Activated CD8-positive, alpha-beta memory T cell treated with anti-CD3 and anti-CD28 coated beads, Interleukin-2, amount 10 ng/mL, durations not matched to agents 7 days and 5 days (primary cell): ENCODE measurements at places on chromosomes 1 and 21. TPM values are rescaled to one million over a fixed set of nuclear protein-coding genes. Genes with fewer than 3 reads are reported as not detected.

- DNase-seq = no peak
Measured at GRCh38 chr1:3611170-3612019, at the start of gene MEGF6. MEGF6 (minus strand) TSS chr1:3611508; CDS start chr1:3611268, 240 bp downstream.

- DNase-seq = no peak
Measured at GRCh38 chr1:15008783-15009729, 144.5 kb upstream of the TMEM51 start.

GRCh38 chr1:246184503-246184902 is 322.6 kb downstream of the SMYD3 start:
- DNase-seq = no peak

- no peak for DNase-seq
Measured at GRCh38 chr1:197355248-197355995, 87.4 kb downstream of the CRB1 start.

GRCh38 chr1:87170157-87170556 is 158.5 kb upstream of the LMO4 start:
- DNase-seq = no peak

DNA sequence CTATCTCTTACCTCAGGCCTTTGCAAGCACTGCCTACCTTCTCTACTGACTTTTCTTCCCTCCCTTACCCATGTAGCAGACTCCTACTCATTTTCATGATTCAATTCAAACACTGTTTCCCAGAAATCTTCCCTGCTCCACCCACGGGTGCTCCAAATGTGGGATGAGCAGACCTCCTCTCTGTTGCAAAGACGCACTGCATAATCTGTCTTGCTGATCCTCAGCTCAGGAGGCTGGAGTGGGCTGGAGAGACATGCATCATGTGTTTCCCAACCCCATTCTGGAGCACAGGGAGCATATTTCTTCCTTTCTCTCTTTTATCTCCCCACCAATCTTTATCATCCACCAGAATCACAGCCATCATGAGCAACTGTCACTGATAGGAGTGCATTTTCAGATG is 459.9 kb upstream of the NFIA start:
- DNase-seq = no peak

DNA sequence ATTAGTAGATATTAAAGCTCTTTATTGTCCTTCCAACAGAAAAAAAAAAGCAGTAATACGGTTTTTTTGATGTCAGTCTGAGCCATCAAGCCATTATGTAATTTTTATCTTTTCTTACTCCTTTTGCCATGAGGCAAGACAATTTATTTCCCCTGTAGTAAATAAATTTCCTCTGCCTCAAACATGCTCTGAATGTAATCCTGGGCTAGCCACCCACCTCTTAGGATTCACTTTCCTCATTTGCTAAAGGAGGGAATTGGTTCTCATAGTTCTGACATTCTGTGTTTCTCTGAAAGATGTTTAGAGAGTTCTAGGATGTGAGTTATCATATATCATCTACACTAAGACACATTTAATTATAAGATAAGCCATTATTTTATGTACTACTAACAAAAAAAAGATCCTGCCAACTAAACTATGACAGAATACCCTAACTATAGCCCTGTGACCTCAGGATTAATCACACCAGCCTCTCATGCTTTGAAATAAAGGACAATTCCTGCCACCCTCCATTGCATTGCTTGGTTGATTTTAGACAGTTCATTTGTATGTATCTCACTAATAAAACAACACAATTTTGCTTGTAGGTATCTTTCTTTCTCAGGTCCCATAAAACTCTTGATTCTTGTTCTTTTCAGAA is 34.0 kb upstream of the RAP1A start:
- DNase-seq = no peak

DNA sequence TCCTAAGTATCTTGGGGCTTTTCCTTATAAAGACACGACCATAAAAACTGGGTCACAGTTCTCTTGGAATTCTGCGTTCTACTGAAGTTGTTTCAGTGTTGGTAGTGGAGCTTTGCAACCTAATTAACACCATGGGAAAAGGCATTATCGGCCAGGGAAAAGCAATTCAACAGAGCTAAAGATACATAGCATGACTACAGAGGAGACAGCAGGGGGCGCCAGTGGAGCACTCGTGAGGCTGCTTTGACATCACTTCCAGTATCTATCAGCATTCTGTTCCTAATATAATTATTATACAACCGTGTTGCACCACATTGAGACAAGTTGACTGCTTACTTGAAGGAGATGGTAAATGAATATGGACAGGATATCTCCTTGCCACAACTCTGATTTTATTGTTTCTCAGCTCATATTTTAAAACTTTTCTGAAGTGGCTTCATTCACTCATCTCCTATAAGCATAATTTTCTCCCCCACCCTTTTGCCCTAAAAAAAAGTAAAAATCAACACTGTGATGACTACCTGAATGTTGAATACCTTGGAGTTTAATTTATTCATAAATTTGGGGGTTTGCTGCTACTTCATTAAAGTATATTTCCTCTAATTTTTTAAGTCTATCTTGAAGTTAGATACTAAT is 39.4 kb downstream of the ZP4 start:
- DNase-seq = no peak

- no peak for DNase-seq
Measured at GRCh38 chr1:170662561-170663403, 1.1 kb upstream of the PRRX1 start.

DNA sequence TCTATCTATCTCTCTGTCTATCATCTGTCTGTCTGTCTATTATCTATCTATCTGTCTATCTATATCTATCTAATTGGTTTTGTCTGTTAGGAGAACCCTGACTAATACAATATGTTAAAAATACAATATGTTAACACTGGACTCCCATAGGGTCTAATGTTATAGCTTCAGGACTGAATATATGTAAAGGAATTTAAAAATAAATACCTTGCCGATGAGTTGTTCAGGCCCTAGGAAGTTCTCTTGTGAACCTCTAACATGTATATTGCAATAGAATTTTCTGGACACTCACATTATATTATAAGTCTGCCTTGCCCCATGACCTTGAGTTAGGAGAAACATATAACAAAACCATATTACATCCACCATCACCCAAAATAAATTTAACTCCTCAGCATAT is 900.6 kb downstream of the NCAM2 start:
- DNase-seq = no peak

- peak; percentile 69 for DNase-seq
Measured at GRCh38 chr1:15951341-15952153, 24.4 kb downstream of the ZBTB17 start.

DNA sequence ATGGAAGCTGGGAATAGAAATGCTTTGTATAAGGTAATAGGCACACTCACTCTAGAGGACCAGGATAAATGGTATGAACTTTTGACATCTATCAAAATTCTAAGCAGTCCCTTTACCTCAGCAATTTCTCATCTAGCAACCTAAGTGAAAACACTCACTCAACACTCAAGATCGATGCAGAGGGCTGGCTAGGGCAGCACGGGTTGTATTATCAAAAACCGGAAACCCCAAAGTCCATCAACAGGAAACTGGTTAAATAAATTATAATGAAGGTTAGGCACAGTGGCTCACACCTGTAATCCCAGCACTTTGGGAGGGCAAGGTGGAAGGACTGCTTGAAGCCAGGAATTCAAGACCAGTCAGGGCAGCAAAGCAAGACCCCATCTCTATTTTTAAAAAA is 9.4 kb downstream of the USP48 start:
- peak; percentile 68 for DNase-seq

DNA sequence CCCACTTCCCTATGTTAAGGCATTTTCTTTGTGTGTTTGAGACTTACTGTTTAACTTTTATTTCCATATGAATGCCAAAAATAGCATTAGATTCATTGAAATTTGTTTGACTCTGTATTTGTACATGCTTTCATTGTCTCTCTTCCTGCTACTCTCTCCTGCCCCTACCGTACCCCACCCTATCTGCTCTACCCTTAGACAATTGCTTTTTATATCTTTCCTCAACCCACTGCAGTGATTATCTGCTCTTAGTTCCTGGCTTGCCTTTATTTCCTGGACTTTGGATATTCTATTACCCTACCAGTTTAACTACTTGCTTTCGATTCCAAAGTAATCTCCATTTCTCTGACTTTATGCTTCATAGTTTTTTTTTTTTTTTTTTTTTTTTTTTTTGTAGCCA is 10.5 kb downstream of the RAVER2 start:
- DNase-seq = no peak

DNA sequence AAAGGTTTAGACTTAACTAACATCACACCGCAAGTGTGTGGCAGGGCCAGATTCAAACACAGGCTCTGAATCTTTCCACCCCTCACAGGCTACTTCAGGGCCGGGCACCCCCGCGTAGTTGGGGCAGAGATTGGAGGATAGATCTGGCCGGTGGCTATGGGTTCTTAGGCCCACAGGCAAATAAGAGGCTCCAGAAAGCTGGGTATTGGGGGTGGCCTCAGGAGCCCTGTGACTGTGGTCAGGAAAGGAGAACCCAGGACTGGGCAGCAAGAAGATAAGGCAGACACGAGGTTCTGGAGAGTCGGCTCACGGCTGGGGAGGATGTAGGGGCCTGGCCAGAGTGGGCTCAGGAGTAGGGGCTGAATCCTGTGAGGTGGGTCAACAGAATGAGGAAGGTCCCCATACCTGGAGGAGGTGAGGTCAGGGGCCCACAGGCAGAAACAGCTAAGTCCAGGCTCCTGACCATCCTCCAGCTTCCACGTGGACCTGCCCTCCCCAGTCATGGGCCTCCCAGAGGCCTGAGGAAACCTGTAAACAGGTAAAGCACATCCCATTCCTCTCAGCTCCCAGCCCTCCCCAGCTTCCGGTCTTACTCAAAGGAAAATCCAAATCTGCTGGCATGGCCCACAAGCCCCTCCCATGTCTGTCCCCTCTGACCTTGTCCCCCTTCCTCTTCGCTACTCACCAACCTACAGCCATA is 306.2 kb downstream of the MATN1 start:
- peak; percentile 22 for DNase-seq

DNA sequence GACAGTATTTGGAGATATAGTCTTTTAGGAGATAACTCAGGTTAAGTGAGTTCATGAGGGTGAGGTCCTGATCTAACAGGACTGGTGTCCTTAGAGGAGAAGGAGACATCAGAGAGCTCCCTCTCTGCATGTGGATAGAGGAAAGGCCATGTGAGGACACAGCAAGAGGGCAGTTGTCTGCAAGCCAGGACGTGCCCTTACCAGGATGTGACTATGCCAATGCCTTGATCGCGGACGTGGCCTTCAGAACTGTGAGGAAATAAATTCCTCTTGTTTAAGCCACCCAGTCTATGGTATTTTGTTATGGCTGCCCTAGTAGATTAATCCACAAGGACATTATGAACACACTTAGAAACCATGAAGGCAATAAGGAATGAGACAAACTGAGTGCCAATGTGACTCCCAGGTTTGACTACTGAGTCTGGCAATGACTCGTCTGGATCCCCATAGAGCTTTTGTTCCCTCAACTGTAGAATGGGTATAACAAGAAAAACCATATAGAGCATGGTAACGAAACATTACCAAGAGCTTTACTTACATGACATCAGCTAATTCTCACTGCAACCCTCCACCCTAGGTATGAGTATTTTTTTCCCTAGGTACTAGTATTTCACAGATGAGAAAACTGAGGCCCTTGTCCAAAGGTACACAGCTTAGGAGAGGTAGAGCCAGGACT is 6.5 kb downstream of the URB1 start:
- DNase-seq = no peak

DNA sequence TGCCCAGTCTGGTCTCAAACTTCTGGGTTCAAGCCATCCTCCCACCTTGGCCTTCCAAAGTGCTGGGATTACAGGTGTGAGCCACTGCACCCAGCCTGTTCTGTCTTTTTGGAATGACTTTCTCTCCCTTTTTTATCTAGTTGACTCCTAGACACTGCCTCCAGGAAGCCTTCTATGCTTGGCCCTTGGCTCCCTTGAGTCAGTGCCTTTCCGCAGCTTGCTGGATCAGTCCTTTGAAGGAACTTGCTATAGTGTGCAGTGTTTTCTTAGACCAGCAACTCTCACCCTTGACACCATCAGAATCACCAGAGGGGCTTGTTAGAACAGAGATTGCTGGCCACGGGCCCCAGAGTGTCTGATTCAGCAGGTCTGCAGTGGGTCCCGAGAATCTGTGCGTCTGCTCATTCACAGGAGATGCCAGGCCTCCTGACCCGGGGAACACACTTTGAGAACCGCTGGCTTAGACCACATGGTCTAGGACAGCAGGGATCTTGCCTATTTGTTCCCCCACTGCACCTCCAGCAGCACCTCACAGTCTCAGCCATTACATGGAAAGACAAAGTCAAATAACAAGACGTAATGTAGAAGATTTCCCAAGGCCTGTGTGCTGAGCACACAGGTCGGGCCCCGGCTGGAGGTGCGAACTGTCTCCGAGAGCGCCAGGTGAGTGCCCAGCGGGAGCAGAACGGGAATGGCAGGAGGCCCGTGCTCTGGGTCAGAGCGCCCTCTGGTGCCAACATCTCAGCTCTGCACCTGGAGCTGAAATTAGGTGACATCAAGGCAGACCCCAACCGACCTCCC is 27.4 kb upstream of the CTPS1 start:
- peak; percentile 68 for DNase-seq

DNA sequence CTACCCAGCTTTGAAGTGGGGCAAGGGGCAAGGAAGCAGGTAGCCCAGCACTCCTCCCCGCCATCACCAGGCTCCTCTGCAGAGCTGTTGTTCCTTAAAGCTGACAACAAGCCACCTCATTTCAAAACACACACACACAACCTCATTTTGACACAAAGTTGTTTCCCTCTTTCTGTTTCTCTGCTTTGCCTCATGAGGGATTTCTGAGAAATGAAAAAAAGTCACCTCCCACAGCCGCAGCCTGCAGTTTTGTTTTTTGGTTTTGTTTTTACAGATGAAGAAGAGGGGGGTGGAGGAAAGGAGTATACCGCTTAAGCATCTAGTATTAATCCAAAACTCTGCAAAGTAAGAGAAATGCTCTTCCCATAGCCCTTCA is 12.1 kb downstream of the MCL1 start:
- DNase-seq = peak; percentile 88

- no peak for DNase-seq
Measured at GRCh38 chr1:75131565-75132241, 2.5 kb upstream of the LHX8 start.

- DNase-seq = no peak
Measured at GRCh38 chr1:107153014-107153413, 12.2 kb downstream of the NTNG1 start.

GRCh38 chr1:115454837-115455511 is 116.9 kb upstream of the NGF start:
- DNase-seq = no peak

- no peak for DNase-seq
Measured at GRCh38 chr1:10917513-10918454, 94.7 kb upstream of the TARDBP start.

The SMAP2 gene
- 145 TPM for total RNA-seq

The TFF2 gene
- total RNA-seq = not detected

The SMCP gene
- not detected for total RNA-seq

The S100A16 gene
- total RNA-seq = not detected

The PLA2G2F gene
- not detected for total RNA-seq

The XKR8 gene
- total RNA-seq = 6.6 TPM

The SEMA6C gene
- total RNA-seq = 0.84 TPM

The CD53 gene
- 403 TPM for total RNA-seq
